ENCODE measurements at places on chromosomes 13 and 19. TPM values are rescaled to one million over a fixed set of nuclear protein-coding genes. Genes with fewer than 3 reads are reported as not detected.

The ZNF154 gene
- total RNA-seq: 0.98 TPM

The GRIK5 gene
- 5.6 TPM for total RNA-seq

The EFNB2 gene
- 54.9 TPM for total RNA-seq

The SYNE4 gene
- total RNA-seq: 3.4 TPM

The RBM42 gene
- total RNA-seq: 99.4 TPM

The ZNF491 gene
- 0.33 TPM for total RNA-seq

The SIGLECL1 gene
- not detected for total RNA-seq

The CLIP3 gene
- total RNA-seq: 2.6 TPM

The ZNF283 gene
- total RNA-seq: 3.0 TPM

The ZNF540 gene
- total RNA-seq: 0.16 TPM

The C13orf42 gene
- total RNA-seq: not detected

The PTOV1 gene
- total RNA-seq: 159 TPM

The LCP1 gene
- 3.6 TPM for total RNA-seq

The ZNF578 gene
- total RNA-seq: 0.16 TPM

The ATP8A2 gene
- 2.4 TPM for total RNA-seq

The ANKRD24 gene
- under 0.01 TPM for total RNA-seq

The TSHZ3 gene
- total RNA-seq: 6.6 TPM

The ZNF350 gene
- total RNA-seq: 2.0 TPM

The PEX11G gene
- 9.5 TPM for total RNA-seq

The LENG9 gene
- total RNA-seq: 8.7 TPM

The ZNF773 gene
- 3.9 TPM for total RNA-seq

The JSRP1 gene
- total RNA-seq: 0.16 TPM

The DKKL1 gene
- 0.81 TPM for total RNA-seq

The BORCS8 gene
- total RNA-seq: 43.2 TPM

The MISP gene
- total RNA-seq: 7.0 TPM

The SOX1 gene
- not detected for total RNA-seq

The PRKCG gene
- under 0.01 TPM for total RNA-seq

The ETV2 gene
- total RNA-seq: 0.49 TPM

The GZMM gene
- not detected for total RNA-seq

The SPACA4 gene
- not detected for total RNA-seq

The SPTBN4 gene
- total RNA-seq: 0.38 TPM

The ADGRE1 gene
- not detected for total RNA-seq

The FPR3 gene
- total RNA-seq: not detected

The ZNF536 gene
- 0.38 TPM for total RNA-seq

The GFY gene
- not detected for total RNA-seq

The CCDC169 gene
- total RNA-seq: 2.5 TPM

The TUBGCP3 gene
- 20.4 TPM for total RNA-seq

The FEM1A gene
- total RNA-seq: 14.7 TPM

The C19orf12 gene
- 27.7 TPM for total RNA-seq

The DNAAF3 gene
- total RNA-seq: 6.7 TPM

The MBD3 gene
- 157 TPM for total RNA-seq

The CGB8 gene
- 0.25 TPM for total RNA-seq

The STAP2 gene
- total RNA-seq: 42.7 TPM

The TLE6 gene
- total RNA-seq: 0.51 TPM

The KIR2DL1 gene
- not detected for total RNA-seq

The WDR88 gene
- not detected for total RNA-seq

The MAST1 gene
- 1.0 TPM for total RNA-seq

The FAM124A gene
- total RNA-seq: 0.33 TPM

The HSD11B1L gene
- total RNA-seq: 27.1 TPM

The SYT3 gene
- total RNA-seq: not detected

The SYNGR4 gene
- total RNA-seq: 0.51 TPM

The FBXL3 gene
- 23.3 TPM for total RNA-seq

The ZNF586 gene
- total RNA-seq: 8.1 TPM

The KLF5 gene
- total RNA-seq: 5.9 TPM

The ERFL gene
- not detected for total RNA-seq

The CGB5 gene
- total RNA-seq: 2.1 TPM

The KLK4 gene
- total RNA-seq: not detected

The NCAN gene
- total RNA-seq: not detected

Data from mesangial cell (primary cell).